ENCODE measurements at places on chromosomes 7 and 10. TPM values are rescaled to one million over a fixed set of nuclear protein-coding genes. Genes with fewer than 3 reads are reported as not detected.

- no peak for DNase-seq
Measured at GRCh38 chr10:63128443-63128842, 4.7 kb upstream of the NRBF2 start.

Gene DIP2C
- 20.4 TPM for total RNA-seq

GRCh38 chr7:17142831-17143541 is 155.5 kb upstream of the AHR start:
- DNase-seq, result no peak

Gene SPDYE3
- total RNA-seq, result not detected

- DNase-seq, result peak; percentile 70
Measured at GRCh38 chr7:561631-562373, 42.2 kb upstream of the PDGFA start.

- no peak for DNase-seq
Measured at GRCh38 chr10:21524526-21525366, 736 bp downstream of the SKIDA1 start.

DNA sequence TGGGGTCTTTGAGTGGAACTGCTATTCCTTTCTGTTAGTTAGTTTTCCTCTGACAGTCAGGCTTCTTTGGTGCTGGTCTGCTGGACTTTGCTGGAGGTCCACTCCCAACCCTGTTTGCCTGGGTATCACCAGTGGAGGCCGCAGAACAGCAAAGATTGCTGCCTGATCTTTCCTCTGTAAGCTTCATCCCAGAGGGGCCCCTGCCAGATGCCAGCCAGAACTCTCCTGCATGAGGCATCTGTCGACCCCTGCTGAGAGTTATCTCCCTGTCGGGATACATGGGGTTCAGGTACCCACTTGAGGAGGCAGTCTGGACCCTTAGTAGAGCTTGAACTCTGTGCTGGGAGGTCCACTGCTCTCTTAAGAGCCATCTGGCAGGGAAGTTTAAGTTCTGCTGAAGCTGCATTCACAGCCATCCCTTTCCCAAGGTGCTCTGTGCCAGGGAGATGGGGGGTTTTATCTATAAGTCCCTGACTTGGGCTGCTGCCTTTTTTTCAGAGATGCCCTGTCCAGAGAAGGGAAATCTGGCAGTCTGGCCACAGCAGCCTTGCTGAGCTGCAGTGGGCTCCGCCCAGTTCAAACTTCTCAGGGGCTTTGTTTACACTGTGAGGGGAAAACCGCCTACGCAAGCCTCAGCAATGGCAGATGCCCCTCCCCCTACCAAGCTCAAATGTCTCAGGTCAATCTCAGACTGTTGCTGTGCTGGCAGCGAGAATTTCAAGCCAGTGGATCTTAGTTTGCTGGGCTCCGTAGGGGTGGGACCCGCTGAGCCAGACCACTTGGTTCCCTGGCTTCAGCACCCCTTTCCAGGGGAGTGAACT is 89.7 kb upstream of the CDK6 start:
- no peak for DNase-seq

Gene GPRIN2
- 9.2 TPM for total RNA-seq

DNA sequence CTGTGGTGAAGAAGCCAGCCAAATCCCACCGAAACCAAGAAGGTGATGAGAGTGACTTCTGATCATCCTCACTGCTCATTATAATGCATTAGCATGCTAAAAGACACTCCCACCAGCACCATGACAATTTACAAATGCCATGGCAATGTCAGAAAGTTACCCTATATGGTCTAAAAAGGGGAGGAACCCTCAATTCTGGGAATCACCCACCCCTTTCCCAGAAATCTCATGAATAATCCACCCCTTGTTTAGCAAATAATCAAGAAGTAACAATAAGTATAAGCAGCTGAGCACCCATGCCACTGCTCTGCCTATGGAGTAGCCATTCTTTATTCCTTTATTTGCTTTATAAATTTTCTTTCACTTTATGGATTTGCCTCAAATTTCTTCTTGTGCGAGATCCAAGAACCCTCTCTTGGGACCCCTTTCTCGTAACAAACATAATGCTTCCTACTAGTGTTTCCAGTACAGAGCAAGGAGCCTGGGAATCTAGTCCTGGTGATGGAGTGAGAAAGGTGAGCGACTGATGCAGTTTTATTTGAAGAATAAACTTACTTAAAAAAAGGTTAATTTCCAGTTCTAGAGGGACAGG is 18.4 kb upstream of the EXOC6 start:
- no peak for DNase-seq

GRCh38 chr10:93357680-93358079 is 124.5 kb downstream of the MYOF start:
- no peak for DNase-seq

- no peak for DNase-seq
Measured at GRCh38 chr10:99975106-99975829, 34.5 kb downstream of the DNMBP start.

Measured in kidney epithelial cell (primary cell).